ENCODE measurements at places on chromosomes 7 and 10.
A peak's percentile ranks its signal among the peaks of the same experiment; 100 is the strongest.

- no peak for DNase-seq
Observed at GRCh38 chr10:128694851-128695725, 568.9 kb upstream of the MKI67 start.

- no peak for DNase-seq
Observed at GRCh38 chr10:125773687-125774543, 1.7 kb downstream of the MMP21 start.

GRCh38 chr7:81070956-81071355, 152.1 kb upstream of the SEMA3C start:
- no peak for DNase-seq

DNA sequence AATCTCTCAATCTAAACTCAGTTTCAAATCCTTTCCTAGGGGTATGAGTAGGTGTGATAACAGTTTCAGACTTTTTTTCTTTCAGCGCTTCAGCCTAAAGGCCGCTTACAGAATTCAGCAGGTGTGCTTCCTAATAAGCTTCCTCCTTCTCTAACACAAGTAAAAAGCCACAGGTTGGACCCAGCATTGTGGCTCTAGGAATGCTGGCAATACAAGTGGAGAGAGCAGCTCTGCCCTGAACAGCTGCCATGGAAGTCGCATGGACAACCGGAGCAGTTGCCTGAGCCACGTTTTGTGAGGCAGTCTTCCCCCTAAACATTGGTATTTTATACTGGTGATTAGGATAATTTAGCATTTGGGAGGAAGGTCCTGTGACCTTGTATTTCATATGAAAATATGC, 83.5 kb downstream of the ST7 start:
- DNase-seq, result no peak

DNA sequence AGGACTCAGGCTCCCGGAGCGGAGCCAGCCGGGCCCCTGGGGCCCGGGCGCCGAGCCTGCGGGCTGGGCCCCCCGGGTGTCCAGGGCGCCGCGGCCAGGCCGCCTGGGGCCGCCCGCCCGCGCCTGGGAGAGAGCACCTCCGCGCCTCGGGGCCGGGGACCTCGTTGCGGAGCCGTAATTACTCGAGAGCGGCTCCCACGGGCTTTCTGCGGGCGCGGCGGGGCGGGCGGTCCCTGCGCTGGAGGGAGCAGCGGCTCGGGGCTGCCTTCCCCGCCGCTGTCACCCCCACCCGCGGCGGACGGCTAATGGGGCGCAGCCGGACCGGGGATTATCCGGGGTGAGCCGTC, 1.5 kb downstream of the GNB2 start:
- DNase-seq, result no peak

- no peak for DNase-seq
Observed at GRCh38 chr10:53387562-53387961, 615.0 kb upstream of the MBL2 start.

DNA sequence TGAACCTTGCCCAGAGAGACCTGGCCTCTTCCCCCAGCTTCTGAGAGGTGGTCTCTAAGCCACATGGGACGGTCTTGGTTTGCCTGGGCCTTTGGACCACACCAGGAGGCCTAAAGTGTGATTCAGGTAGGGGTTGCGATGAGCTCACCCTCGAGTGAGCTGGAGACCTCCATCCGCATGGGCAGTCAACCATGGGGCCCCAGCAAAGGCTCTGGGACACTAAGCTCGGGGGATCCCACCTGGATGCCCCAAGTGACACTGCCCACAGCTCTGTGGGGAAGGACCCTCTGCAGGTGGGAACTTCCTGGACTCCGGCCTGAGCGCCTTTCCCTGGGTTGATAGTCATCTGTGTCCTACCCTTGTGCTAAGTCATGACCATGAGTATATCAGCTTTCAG, 57.1 kb upstream of the FAM20C start:
- DNase-seq, result no peak

DNA sequence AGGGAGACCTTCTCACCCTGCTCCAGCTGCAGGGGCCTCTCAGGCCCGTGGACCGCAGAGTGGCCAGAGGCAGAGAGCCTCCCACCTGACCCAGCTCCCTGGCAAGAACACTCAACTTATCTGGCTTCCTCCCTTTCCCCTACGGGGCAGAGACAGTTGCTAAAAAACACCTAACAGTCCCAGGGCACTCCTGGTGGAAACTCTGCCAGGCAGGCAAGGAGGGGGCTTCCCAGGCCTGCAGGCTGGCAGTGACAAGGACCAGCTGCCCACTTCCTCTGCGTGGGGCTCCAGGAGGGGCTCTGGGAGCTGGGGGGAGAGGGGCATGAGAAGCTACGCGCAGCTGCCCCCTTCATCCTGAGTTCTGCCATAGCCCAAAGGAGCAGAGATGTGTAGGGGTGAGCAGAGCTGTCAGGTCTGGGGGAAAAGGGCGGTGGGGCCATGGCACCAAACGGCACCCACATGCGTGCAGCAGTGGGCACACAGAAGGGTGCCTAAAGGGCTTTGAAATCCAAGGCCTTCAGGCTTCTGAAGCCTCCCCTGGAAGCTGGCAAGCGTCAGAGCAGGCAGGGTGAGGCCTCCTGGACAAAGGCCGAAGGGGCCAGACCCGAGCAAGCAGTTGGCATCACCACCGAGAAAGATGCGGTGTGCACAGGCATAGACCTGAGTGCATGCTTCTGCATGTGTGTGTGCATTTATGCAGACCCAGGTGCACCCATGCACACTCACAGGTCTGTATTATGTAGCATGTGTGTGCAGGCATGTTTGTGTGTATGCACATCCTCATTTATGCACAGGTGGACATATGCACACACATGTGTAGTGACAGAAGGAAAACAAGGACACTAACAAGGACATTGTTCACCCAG, 14.4 kb downstream of the SPOCK2 start:
- no peak for DNase-seq

- no peak for DNase-seq
Observed at GRCh38 chr10:54796881-54797280, 4.2 kb downstream of the PCDH15 start.

GRCh38 chr7:51026341-51026740, 243.6 kb upstream of the GRB10 start:
- no peak for DNase-seq

- peak; percentile 6 for DNase-seq
Observed at GRCh38 chr7:17234398-17235031, 63.9 kb upstream of the AHR start.

DNA sequence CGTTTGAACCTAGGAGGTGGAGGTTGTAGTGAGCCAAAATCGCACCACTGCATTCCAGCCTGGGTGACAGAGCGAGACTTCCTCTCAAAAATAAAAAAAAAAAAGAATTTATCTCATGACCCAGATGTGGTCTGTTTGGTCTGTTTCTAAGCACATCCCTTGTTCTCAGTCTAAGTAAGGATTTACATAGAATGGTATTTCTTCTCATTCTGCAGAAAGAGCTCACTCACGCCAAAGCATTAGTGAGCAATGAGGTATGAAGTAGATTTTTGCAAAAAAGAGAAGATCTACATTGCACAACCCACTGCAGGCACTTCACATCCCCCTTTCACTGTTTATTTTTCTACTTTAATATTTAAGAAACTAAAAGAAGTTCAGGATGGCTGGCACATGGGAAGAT, 76.5 kb upstream of the FGL2 start:
- no peak for DNase-seq

GRCh38 chr7:43721193-43721806, 8.0 kb downstream of the COA1 start:
- DNase-seq, result no peak

GRCh38 chr10:118101501-118101900, 54.8 kb upstream of the RAB11FIP2 start:
- DNase-seq, result no peak

DNA sequence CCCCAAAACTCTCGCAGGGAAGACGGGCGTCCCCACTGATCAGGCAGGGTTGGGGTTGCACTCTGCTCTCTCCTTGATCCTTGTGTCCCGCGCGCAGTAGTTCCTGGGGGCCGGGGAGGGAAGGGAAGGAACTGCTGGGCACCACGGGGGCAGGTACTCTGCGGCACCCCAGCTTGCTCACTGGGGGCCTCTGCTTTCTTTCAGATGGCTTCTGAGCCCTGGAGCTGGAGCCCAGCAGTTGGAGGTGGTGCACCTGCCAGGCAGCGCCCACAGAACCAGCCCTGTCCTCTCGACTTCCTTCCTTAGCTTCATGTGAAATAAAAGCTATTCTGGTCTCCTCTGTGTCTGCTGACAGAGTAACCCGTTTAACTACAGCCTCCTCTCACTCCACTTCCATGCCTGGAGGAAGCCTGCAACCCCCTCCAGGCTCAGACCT, 12.2 kb downstream of the PLAC9 start:
- DNase-seq, result no peak

GRCh38 chr7:49878627-49879026, 105.2 kb downstream of the VWC2 start:
- DNase-seq, result no peak

- no peak for DNase-seq
Observed at GRCh38 chr10:49595003-49595712, 15.0 kb upstream of the SLC18A3 start.

DNA sequence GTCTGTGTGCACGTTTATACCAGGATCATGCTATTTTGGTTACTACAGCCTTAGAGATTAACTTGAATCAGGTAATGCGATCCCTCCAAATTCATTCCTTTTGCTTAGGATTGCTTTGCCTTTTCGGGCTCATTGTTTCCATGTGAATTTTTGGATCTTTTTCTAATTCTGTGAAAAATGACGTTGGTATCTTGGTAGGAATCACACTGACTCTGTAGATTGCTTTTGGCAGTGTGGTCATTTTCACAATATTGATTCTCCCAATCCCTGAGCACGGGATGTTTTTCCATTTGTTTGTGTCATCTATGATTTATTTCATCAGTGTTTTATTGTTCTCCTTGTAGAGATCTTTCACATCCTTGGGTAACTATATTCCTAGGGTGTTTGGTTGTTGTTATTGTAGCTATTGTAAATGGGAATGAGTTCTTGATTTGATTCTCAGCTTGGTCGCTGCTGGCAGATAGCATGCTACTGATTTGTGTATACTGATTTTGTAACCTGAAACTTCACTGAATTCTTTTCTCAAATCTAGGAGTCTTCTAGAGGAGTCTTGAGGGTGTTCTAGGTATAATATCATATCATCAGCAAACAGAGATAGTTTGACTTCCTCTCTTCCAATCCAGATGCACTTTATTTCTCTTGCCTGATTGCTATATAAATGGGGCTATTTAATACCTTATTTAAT, 18.2 kb downstream of the SNX8 start:
- no peak for DNase-seq

- DNase-seq, result peak; percentile 1
Observed at GRCh38 chr7:7181519-7182155, 707 bp upstream of the C1GALT1 start.

DNA sequence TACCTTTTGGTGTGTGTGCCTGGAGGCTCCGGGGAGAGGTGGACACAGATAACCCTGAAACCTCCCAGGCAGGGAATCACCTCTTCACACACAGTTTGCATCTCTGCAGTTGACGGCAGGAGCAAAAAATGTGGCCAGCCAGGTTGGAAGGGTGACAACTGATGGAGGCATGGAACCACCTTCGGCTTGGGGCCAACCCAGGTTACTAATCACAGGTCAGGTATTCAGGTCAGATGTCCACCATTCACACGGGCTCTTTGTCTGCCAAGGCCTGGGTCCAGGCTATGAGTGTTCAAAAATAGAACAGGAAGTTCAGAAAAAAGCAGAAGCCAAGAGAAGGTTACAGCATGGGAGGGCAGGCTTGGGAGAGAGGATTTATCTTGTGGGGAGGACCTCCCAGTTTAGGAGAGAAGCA, 137.2 kb upstream of the EFCAB10 start:
- DNase-seq, result no peak

- no peak for DNase-seq
Observed at GRCh38 chr7:131443496-131443895, 112.9 kb downstream of the PODXL start.

GRCh38 chr10:22366435-22366703, 21.1 kb downstream of the SPAG6 start:
- no peak for DNase-seq

GRCh38 chr10:110861930-110862649, 9.6 kb upstream of the PDCD4 start:
- no peak for DNase-seq

Data from activated naive CD4-positive, alpha-beta T cell (primary cell).